ENCODE measurements at places on chromosomes 5 and 9.

- no peak for DNase-seq
These were observed 47.7 kb upstream of the TCERG1 start for GRCh38 chr5:146399481-146399880.

- DNase-seq = peak; percentile 65
These were observed 162.2 kb downstream of the SREK1 start for GRCh38 chr5:66306105-66306843.

DNA sequence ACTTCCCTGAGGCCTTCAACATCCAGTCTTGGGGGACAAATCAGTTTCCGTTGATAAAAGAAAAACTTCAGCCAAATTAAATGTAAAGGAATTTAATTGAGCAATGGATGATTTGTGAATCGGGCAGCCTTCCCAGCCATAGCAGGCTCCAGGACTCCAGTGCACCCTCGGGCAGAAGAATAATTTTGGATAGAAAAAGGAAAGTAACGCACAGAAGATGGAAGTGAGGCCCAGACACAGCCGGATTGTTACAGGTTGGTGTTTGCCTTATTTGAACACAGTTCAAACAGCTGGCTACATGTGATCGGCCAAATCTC lies 19.1 kb downstream of the MRPL36 start:
- DNase-seq = no peak

- DNase-seq = no peak
These were observed 378.3 kb downstream of the MTRR start for GRCh38 chr5:8247049-8247899.

DNA sequence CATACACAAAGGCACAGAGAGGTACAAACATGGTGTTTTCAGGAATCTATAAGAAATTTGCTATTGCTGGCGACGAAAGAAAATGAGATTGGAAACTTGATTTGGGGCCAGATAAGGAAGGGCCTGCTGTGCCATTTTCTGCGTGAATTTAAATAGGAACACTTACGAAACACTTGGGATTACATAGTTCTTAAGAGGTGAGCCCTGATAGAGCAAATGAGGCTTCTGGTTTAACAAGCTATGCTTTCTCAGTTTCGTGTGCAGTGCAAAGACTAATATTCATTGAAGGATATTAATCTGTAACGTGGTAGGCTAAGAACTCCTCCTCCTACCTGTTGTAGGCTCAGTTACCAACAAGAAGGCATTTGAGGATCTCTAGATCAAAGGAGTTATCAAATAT lies 93.1 kb downstream of the CDK5RAP2 start:
- no peak for DNase-seq

DNA sequence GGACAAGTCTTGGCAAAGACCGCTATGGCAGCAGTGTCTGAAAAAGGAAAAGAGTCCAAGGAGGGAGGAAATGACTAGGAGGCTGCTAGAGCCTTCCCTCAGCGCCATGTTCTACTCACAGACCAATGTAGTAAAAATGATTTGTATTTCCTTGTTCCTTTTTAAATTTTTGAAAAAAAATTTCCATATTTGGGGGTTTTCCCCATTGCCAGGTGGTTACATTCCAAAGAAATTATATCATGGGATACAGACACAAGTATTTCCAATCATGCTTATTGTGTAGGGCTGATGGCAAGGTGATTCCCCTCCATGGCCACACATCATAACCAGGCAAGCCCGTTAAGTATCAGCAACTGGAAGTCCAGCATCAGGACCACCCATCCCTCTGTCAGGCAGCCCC lies 138.2 kb downstream of the PIP5K1B start:
- no peak for DNase-seq

GRCh38 chr5:123717139-123717538 lies 205.2 kb downstream of the CSNK1G3 start:
- DNase-seq = no peak

DNA sequence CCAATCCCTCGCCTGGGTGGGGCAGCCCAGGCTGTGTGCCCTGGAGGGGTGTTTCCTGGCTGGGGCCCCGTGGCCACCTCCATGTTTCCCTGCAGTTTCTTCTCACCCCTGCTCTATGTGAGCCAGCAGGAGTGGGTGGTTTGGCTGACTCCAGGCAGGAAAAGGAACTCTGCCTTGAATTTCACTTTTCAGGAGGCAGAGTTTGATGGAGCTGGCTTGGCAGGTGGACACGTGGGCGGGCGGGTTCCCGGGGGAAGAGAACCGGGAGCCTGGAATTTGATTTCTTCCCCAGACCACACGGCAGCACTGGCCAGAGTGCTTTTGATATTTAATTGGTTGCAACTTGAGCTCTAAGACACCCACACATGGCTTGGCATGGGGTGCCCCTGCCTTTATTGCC lies 119.8 kb upstream of the PANK3 start:
- no peak for DNase-seq

DNA sequence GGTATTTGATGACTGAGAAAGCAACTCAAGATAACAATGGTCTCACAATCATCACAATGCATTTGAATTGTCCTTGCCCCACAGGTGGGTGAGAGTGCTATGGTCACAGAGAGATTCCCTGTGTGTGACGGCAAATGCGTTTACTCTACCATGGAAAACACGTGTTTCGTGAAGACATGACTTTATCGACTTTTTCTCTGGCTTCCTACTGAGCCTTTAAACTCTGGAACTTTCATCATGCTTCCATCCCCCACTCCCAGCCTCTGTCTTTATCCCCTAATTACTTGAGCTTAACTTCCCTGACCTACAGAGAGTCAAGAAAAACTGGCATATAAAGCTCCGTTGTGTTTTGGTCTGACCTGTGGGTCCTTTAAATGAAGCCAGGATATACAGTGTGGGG lies 414.1 kb upstream of the CLINT1 start:
- no peak for DNase-seq

- no peak for DNase-seq
These were observed 156.6 kb upstream of the SLC12A2 start for GRCh38 chr5:127926974-127927373.

- DNase-seq = no peak
These were observed 2.0 kb upstream of the HAUS6 start for GRCh38 chr9:19104515-19105282.

DNA sequence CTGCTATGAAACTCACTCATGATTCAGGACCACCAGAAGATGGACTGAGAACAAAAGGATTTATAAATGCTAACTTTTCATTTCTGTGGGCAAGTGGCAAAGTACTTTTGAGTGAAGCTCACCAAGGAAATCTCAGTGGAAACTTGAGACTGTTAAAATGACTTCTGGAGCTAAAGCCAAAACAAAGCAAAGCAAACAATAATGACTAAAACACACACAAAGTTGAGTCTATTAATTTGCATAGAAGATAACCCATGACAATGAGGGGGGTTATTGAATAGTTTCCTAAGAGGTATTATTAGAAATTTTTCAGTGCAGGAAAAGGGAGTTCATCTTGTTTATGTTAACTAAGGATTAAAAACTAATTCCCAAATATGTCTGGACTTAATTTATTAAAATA lies 612.8 kb upstream of the FAM174A start:
- no peak for DNase-seq

DNA sequence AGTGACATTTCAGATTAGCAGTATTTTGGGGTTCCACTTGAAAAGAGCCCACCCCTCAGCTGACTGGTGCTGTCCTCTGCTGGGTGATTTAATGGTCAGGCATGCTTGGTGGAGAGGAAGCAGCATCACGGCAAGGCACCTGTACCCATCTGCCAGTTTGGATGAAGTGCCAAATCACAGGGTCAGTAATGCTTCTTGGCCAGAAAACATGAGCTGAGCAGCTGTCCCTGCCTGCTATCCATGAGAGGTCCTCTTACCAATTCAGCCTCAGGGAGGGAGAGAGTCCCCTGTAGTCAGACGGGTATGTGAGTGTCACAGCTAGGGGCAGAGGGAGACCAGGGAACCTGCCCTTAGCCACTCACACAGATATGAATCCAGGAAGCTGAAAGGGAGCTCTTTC lies 137.9 kb downstream of the SEC61B start:
- DNase-seq = no peak

GRCh38 chr5:102554728-102555127 lies 55.9 kb upstream of the SLCO6A1 start:
- DNase-seq = no peak

GRCh38 chr5:42991404-42992087 lies 48.6 kb downstream of the ANXA2R start:
- no peak for DNase-seq

GRCh38 chr5:76397200-76397599 lies 5.9 kb upstream of the IQGAP2 start:
- DNase-seq = no peak

DNA sequence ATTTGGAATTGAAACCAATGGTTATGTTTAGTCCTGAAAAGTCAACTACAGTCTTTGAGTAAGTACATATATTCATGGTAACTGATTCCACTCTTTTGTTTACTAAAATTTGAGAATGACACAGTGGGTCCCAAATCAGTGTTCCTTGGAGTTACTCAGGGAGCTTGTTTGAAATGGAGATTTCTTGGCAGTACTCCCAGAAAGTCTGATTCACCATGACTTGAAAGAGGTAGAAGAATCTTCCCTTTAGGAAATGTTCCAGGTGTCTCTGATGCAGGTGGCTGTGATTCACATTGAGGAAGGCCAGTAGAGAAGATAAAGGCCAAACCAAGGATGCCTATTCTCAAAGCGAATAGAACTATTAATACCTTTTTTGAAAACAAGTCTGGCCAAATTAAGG lies 1078.3 kb downstream of the CDH12 start:
- DNase-seq = no peak
